Esophagus squamous epithelium (tissue), 5 donors: ENCODE measurements at places on chromosomes 1 and 21. TPM values are rescaled to one million over a fixed set of nuclear protein-coding genes. Genes with fewer than 3 reads are reported as not detected.

Gene C4BPA
- total RNA-seq, result not detected

Gene ACKR1
- total RNA-seq, result 2.2 TPM

- H3K27me3 ChIP-seq, result no peaks in the 10 kb centered on the region
- H3K4me3 ChIP-seq, result no peak overlapping the region
- DNase-seq, result no peak
- H3K27ac ChIP-seq, result no peak overlapping the region
- H3K36me3 ChIP-seq, result no peaks in the 10 kb centered on the region
Measured at GRCh38 chr21:19603011-19603593, 1199.5 kb upstream of the TMPRSS15 start.

DNA sequence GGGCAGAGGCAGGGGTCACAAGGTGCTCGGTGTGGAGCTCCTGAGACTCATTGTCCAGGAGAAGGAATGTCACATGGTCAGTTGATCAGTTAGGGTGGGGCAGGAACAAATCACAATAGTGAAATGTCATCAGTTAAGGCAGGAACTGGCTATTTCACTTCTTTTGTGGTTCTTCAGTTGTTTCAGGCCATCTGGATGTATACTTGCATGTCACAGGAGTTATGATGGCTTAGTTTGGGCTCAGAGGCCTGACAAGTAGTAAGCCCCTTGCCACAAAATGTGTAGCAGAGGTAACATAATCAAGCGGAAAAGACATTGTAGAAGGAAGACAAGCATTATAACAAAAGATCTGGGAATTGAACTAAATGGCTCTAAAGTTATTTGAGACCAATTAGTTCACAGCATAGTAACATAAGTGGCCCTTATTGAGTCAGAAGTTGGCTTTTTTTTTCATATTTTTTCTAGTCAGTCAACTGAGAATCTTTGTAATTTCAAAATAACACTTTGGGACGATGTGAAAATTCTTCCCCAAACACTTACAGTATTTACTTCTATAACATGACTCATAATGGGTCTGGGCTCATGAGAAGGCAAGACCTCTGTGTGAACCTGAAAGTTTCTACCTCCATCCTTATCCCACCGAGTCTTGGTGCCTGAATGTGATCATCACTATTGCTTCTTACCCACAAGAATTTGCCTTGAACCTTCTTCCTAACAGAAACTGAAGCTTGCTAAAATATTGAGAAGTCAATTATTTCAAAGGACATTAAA is 137.0 kb upstream of the DPT start:
- no peaks in the 10 kb centered on the region for H3K27me3 ChIP-seq
- H3K27ac ChIP-seq, result no peak overlapping the region
- no peaks in the 10 kb centered on the region for H3K4me1 ChIP-seq

Gene PLPP3
- total RNA-seq, result 20.8 TPM

Gene GJA9
- 0.75 TPM for total RNA-seq

DNA sequence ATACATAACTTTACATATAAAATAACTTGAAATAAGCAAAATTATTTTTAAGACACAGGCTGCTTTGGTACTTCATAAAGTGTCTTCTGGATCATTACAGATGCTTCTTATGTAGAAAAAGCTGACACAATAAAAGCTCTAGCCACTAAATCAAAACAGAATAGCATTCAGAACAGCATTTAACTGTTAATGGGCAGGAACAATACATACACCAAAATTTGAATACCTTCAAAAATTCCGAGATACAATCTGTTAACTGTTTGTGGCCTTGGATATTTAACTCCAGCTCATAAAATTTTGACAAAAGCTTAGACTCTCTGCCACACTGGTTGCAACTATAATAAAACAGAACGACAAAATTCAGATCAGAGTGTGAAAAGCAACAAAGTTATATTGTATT is 31.7 kb downstream of the USP48 start:
- no peak overlapping the region for H3K4me3 ChIP-seq
- H3K27ac ChIP-seq, result no peak overlapping the region
- H3K4me1 ChIP-seq, result no peaks in the 10 kb centered on the region
- no peaks in the 10 kb centered on the region for H3K27me3 ChIP-seq
- peaks cover 18% of the 10 kb centered on the region for H3K36me3 ChIP-seq

Gene CDK18
- total RNA-seq, result 7.0 TPM

Gene EPHB2
- 3.1 TPM for total RNA-seq

Gene C21orf91
- 14.7 TPM for total RNA-seq

Gene ADCY10
- total RNA-seq, result not detected
